ENCODE measurements at places on chromosomes 6 and 20.

DNA sequence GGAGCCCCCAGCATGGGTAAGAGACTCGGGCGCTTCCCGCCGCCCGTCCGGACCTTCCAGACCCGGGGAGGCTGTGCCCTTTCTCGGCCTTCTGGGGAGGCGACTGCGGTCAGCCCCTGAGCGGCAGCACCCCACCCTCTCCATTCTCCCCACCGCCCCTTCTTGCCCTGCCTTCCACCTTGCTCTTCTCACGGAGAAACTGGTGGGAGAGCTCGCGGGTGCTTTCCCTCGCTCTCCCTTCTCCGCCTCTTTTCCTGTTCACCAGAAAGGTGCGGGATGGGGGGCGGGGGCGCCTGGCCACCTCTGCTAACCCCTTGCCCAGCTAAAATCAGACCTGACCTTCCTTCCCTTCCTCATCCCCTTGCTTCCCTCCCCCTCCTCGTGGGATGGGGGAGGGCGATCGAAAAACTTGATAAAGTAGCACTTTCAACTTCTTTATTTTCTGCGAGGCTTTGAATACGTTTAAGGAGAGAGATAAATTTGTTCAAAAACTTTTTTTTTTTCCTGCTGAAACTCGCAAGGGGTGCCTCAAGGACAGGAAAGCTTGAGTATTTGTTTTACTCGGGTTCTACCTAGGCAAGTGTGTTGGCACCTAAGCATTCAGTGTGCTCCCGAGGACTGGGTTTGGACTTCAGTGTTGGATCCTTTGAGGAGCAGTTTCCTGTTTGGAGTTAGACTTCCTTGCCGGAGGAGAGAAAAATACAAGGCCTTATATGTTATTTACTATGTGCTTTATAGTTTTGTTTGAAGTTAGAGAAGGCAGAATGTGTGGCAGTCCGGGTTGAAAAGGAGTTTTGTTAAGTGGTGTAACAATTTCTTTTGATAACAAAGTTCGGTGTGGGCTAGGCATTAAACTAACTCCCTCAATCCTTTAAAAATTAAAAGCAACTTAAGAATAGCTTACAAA lies 897 bp downstream of the CD2AP start:
- DNase-seq = no peak

- no peak for DNase-seq
Observed at GRCh38 chr6:116528133-116528532, 16.7 kb downstream of the CALHM5 start.

GRCh38 chr6:137878029-137878428 lies 11.0 kb downstream of the TNFAIP3 start:
- DNase-seq = no peak

DNA sequence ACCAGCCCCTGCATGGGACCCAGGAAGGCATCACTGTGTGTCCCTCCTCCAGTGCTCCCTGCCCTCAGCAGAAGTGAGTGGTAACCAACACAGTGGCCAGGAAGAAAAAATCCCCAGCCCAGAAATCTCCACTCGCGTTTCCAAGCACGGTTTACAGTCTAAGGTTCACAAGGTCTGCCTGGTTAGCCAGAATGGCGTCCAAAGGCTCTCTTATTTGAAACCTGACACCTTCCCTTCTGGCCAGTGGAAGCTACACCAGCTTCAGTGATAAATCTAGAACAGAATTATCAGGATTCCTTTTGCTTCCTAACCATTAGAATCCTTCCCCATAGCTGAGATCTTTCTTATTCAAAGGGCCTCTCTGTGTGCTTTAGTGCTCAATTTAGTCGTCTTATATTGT lies 9.2 kb downstream of the LY86 start:
- no peak for DNase-seq

DNA sequence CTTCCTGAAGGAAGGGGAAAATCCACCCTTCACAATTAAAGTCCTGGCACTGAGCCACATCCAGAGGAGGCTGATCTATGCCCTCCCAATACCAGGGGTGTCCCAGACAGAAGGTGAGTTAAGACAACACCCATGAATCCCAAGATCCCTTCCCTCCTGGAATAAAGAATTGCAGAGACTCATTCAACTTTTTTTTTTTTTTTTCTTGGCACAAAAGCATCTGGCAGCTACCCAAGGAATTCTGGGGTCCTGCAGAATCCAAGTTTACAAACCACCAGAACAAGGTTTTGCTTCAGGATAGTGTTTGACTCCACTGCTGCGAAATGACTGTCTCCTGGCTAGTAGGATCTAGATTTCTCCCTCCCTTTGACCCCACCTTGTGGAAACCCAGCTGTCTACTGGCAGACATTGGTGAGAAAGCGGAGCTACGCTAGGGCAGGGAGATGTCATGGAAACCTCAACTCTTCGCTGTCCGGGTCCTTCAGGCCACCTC lies 37.4 kb downstream of the JAG1 start:
- DNase-seq = no peak

DNA sequence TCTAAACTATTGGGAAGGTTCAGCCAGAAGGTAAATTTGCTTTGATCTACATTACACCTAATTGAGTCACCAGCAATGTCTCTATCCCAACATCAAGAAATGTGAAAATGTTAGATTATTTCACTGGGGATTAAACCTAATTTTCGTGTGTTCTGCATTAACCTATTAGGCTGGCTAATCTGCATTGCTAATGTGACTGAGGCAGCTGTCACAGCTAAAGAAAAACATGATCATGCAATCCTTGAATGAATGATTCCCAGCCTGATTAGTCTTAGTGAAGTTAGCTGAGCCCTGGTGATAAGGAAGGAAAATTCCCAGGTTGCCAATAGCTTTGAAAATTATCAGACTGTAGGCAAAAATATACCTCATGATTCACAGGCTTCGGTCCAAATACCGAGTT lies 135.3 kb downstream of the LINC00237 start:
- DNase-seq = no peak

DNA sequence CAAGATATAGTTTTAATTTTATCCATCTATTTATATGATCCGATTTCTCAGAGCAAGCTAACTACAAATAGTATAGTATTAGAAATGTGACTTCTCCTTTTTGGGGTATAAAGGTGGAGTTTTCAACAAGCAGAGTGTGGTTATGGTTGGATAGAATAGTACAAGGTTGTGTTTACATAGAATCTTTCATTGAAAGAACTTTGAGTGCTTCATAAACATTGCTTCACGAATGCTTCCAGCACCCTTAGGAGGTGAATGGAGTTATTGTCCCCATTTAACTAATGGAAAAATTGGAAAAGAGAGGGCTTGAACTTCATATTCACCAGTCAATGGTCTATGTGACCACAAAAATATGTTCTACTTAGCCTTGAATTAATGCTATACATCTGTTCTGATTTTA lies 134.1 kb upstream of the CITED2 start:
- DNase-seq = no peak

GRCh38 chr6:21965016-21965415 lies 331.8 kb downstream of the PRL start:
- DNase-seq = no peak

GRCh38 chr6:159590835-159591234 lies 102.2 kb downstream of the SOD2 start:
- no peak for DNase-seq

DNA sequence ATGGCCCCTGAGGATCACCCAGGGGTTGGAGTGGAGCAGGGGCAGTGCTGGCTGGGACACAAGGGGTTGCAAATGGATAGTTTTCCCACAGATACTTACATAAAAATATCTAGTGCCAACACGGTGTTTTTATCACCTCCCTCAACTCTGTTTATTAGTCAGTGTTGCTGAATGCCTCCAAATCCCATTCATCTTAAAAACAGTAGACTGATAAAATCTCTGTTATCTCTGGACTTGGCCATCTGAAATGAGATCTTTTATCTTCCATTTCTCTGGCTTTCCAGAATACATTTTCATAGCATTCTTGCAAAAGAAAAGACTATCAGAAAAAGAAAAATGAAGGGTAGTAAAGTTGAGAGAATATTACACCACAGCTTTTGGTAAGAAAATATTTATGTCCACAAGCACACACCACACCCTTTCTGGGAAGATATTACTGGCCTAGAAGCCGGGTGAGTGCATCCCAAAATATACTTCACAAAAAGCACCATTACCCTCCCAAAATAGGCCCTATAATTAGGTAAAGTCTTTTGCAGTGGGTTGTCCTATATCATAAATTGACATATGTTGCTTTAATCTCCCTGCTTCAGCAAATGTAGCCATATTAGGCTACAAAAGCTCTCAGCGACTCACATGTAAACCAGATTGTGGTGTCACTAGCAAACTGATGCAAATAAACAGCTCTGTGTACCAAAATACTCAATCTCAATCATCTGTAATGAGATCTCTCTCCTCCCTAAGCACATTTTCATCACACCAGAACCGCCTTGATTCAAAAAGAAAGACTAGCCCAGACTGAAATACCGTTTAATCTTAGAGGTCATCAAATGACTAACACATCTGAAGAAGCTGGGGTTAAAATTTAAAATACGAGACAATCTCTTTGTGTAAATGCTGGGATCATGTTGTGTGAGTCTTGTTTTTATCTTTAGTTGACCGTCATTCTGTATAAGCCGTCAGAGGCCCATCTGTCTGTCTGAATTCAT lies 96.7 kb downstream of the FYN start:
- DNase-seq = no peak

GRCh38 chr6:7145885-7146828 lies 38.4 kb downstream of the RREB1 start:
- DNase-seq = no peak

DNA sequence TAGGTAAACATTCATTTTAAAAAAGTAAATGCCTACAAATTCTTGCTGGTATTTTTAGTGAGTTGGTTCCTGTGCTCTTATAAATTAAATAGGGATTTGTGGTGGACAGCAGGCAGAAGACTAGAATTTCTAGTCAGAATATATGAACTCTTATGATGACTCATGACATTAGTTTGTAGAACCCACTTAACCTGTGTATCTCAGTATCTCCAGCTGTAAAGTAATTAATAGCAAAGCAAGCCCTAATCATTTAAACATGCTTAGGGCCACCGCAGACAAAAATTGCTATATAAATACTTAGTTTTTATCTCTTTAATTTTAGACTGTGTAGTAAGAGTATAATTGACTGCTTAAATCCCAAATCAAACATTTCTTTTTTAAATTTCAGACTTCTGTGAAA lies 2.4 kb downstream of the FAM135A start:
- DNase-seq = no peak

DNA sequence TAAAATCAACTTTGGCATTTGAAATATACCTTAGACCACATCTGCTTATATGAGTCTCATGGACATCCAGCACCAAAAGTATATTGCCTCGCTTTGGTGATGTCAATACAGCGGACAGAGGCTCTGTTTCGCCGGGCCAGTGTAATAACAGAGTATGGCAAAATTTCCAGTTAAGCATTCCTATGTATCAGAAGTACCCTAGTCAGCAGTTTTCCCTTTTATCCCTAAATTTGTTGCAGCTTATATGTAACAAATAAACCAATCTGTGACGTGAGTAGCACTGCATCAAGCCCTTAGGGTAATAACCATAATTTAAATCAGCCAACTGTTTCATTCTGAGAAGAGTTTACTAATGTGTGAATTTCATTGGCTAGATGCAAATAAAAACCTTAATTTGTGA lies 585.5 kb upstream of the ADGRB3 start:
- DNase-seq = no peak

DNA sequence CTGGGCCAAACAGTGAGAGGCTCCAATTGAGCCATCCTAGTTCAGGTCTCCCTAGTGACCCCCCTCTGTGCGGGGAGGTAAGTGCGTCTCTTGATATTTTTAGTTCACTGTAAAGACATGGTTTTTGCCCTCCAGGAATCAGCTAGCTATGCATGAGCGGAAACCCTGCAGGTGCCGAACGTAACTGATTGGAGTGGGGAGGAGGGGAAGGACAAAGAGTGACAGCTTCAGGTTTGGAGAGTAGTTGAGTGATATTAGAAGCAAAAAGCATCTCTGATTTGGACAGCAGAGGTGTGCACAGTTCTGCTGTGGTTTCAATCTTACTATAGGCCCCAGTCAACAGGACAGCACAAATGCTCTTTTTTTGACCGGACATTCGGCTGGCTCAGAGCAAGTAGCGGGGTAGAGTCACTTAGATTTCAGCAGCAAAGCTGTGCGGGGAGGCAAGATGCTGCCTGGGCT lies 31.8 kb downstream of the TBC1D7 start:
- DNase-seq = no peak

- no peak for DNase-seq
Observed at GRCh38 chr20:10719740-10720385, 46.1 kb upstream of the JAG1 start.

- DNase-seq = no peak
Observed at GRCh38 chr20:43994486-43995100, 79.9 kb downstream of the TOX2 start.

- DNase-seq = no peak
Observed at GRCh38 chr6:142236691-142237090, 65.1 kb upstream of the ADGRG6 start.

- no peak for DNase-seq
Observed at GRCh38 chr20:40868551-40869217, 159.9 kb upstream of the TOP1 start.

DNA sequence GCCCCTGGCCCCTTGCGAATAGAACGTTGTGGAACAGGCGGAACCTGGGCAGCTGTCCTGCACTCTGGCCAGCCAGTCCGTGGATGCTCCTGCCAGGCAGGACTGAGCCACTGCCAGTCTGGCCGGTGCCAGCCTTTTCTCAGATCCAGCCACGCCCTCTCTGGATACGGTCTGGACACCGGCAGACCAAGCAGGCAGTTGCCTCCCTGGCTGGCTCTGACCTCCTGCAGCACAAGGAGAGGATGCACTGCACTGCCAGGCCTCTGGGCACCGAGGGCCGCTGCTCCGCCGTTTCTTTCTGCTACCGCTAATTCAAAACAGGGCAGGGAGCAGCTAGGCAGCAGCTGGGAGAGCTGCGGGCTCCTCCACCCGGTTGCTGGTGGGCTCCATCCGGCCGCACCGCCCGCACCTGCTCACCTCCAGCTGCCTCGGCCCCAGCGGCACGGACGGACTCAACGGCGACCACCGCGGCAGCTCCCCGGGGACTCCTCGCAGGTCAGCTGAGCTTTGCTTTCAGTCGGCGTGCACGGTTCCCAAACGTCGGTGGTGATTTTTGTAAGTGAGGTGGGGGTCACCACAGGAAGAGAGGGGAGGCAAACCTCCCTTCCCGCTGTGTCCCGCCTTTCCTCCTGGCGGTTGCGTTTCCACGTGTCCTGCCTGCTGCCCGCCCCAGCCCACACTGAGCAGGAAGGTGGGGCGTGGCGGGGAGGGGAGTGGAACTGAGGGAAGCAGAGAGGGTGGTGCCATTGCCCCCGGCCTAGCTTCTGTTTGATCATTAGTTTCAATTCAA lies 30.3 kb upstream of the AFDN start:
- DNase-seq = no peak

- DNase-seq = no peak
Observed at GRCh38 chr6:104357928-104358327, 501.8 kb downstream of the HACE1 start.

- DNase-seq = no peak
Observed at GRCh38 chr20:23337312-23337711, 13.3 kb upstream of the NXT1 start.

GRCh38 chr6:51841626-51842025 lies 245.8 kb downstream of the PKHD1 start:
- DNase-seq = peak; percentile 12

DNA sequence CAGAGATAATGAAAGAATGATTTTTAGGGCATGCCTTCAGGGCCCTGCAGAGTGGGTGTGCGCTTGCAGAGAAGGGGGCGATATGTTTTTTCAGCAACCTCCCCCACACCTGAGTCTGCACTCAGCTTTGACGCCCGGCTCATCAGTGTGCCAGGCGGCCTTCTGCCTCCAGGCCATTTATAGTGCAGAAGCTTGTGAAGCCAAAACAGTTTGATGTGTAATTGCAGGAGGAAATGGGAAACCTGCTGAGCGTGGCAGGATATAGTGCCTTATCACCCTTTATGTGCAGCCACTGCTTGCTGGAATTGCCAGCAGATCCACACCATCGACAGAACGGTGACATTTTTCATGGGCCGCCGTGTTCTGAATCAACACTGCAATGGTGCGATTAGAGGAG lies 178.2 kb downstream of the CDH4 start:
- DNase-seq = no peak

All from nephron progenitor cell (in vitro differentiated cells).